ENCODE measurements at places on chromosomes 7 and 10.

GRCh38 chr10:62637249-62638061, 167.1 kb upstream of the ADO start:
- DNase-seq = peak; percentile 26

GRCh38 chr10:80344912-80345311, 11.6 kb downstream of the DYDC1 start:
- no peak for DNase-seq

- DNase-seq = no peak
These were observed 608.9 kb downstream of the CNTNAP2 start for GRCh38 chr7:146725520-146725919.

- no peak for DNase-seq
These were observed 35.5 kb downstream of the ICA1 start for GRCh38 chr7:8226501-8226900.

DNA sequence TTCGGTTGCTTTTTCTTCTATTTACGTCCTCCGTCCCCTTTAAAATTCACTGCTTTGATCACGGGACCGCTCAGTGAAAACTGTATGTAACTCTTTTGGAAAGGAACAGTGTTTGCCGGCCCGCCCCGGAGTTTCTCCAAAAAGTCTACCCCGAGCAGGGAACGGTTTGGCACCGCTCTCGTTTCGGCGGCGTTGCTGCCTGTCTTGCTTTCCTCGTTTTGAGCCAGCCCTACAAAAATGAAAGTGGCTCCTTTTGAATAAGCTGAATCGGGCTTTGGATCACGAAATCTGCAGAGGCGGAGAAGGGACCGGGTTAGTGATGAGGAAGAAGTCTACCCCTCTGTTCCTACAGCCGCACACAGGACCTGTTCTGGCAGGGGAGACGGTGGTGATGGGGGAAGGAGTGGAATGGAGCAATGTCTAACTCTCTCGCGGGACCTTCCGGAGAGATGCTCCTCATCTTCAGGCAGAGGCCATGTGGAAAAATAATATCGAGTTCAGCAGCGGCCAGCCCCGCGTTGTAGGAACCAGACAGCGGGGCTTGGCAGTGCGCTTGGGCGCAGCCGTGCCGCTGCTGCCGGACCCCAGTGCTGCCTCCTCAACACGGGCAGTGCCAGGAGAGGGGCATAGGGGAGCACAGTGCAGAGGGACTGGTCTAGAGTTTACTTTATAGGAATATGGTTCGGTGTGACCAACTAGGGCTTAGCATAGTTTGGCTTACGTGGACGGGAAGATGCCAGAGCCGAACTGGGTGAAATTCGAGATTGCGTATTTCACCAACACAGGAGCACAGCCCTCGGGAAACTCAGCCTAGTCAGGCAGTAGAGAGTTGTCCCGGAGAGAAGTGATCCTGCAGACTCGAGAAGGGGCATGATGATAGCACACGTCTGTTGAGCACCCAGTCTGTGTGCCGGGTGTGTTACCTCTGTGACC, 1.4 kb downstream of the HTRA1 start:
- no peak for DNase-seq

GRCh38 chr7:14606101-14606500, 296.4 kb downstream of the DGKB start:
- DNase-seq = no peak

DNA sequence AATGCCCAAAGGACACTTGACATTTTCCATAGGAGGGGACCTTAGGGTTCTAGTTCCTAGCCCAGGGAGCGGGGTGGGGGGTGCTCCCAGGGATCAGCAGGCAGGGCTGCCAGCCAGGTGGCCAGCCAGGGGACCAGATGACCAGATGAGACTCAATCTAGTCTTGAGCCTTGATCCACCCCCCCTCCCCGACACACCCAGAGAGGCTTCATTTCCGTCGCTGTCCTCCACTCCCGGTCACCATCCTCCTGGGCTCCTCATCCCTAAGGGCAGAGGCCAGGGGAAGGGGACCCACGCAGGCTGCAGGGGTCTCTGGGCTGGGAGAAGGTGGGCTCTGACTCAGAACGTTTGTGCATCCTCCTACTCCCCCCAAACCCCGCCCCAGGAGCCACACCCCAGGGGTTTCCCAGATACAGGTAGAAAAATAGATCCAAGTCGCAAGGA, 1.0 kb downstream of the STX1A start:
- no peak for DNase-seq

DNA sequence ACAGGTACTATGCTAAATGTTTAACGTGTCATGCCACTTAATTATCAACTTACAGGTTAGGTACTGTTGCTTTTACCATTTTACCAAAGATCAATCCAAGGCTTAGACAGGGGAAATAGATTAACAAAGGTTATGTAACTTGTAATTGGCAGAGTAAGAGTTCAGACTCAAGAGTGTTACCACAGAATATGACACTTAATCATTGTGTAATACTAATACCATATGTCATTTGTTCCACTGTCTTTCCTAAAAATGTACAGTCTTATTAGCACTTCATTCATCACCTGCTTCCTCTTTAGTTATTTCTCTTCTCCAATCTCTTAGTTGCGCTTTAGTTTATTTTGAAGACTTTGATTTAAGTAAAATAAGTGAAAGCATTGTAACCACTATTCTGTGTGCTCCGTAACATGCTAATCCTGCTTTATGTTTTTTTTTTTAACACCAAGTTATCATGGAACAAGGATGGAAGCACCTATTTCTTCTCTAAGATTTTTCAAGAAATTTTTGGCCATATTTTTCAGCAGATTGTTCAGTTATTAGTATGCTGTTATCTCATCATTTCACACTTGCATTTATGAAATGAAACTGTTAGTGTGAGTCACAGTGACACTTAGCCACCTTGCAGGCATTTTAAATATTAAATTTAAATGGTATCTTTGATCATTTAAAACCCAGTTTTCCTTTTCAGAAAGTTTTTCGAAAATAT, 197.3 kb downstream of the PHF14 start:
- DNase-seq = no peak

DNA sequence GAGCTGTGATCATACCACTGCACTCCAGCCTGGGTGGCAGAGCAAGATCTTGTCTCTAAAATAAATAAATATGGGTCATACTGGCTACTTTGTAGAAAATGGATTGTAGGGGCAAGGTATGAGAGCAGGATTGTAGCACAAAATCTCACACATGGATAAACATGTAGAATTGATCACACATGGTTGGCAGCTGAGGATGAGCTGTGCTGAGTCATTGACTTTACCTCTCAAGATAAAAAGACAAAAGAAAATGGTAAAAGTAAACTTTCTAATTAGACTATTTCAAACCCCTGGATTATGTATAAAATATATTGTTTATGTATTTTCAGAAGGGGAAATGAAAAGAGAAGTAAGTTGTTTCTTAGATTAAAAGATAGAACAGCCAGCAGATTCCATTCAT, 69.3 kb downstream of the APBB1IP start:
- no peak for DNase-seq

DNA sequence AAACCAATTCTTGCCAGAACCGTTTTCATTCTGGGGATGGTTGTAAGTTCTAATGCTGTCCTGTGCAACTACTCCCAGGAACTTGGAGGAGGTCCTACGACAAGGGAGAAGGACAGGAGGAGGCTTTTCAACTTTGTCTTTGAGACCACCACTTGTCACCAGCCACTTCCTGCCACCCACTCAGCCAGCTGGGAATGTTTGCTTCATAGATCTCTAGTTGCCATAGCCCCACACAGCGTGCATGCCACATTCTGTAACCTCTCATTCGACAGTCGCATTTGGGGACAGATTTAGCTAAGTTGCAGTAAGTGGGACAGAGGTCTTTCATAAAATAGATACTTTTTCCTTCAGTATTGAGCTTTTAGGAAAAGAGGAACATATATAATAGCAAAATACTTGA, 78.0 kb downstream of the TAF3 start:
- DNase-seq = no peak

DNA sequence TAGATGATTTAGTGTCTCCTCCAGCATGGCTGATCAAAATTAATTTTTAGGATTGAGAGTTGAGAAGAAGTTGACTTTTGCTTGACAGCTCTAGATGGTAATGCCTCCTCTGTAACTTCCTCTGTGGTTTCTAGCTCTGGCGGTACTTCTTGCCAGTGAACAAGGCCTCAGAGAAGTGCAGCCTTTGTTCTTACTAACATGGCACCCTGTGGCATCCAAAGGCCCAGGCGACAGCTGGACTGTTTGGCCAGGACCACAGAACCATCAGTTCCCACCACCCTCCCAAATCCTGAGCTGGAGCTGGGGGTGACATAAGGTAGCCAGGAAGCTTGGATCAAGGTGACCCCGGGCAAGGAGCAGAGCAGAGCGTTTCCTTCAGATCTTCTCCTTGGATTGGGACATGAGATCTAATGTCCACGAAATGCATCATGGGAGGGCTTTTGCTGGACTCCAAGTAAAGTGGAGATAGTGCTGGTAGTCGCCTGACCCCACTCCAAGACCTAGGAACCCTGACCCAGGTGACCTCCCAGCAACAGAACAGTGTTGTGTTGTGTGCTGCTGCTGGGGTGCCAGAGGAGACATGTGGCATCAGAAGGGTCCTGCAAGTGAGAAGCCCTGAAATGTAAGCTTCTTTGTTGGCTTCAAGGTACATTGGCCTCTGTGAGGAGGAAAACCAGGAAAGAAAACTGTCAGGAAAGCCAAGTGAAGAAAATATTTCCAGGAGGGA, 41.8 kb downstream of the APBB1IP start:
- DNase-seq = peak; percentile 32

GRCh38 chr7:35437619-35438275, 183.8 kb upstream of the TBX20 start:
- no peak for DNase-seq

DNA sequence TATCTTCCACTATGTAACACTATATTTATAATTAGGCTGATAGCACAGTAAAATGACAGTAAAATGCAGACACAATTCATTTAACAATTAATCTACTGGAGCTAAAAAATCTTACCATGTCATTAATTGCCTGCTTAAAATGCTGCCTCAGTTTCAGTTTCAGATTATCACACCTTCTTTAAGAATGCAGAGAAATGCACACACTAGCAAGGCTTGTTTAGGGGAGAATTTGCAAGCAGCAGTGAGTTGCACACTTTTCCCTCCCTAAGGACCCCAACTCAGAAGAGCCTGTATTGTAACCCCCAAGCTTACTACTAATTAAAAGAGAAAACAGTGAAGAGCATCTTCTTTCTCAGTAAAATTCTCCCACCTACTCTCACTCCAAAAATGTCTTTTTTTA, 79.7 kb upstream of the KCNIP2 start:
- no peak for DNase-seq

- no peak for DNase-seq
These were observed 33.8 kb downstream of the IL15RA start for GRCh38 chr10:5943536-5943935.

GRCh38 chr7:134364619-134365037, 47.9 kb upstream of the SLC35B4 start:
- no peak for DNase-seq

DNA sequence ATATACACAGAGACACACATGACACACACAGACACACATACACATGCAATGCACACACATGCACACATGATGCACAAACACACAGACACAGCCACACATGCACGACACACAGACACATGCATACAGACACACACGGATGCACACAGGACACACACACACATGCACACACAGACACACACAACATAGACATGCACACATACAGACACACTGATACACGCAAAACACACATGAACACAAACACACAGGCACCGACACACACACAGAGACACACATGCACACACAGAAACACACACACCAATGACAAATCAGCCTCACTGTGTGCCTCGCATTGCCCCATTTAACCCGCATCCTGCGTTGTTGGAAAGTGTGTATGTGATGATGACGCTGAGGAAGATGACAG, 232.4 kb downstream of the ADARB2 start:
- DNase-seq = no peak

DNA sequence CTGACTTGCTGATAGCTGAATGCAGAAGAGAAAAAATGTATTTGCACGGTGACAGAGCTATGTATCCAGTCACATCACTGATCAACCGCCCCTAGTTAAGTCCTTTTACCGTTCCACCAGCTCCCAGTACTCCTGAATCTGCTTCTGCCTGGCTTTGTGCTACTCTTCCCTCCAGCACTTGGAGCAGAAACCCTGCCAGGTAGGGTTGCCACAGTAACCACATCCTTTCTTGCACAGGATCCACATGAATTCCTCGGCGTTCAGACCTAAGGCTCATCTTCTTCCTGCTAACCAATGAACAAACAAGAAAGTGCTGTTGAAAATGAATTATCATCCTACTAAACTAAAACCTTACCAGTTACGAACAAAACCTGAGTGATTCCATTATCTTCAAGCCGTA, 52.0 kb upstream of the KCTD7 start:
- DNase-seq = no peak

- DNase-seq = no peak
These were observed 25.1 kb downstream of the PWWP2B start for GRCh38 chr10:132421847-132422751.

DNA sequence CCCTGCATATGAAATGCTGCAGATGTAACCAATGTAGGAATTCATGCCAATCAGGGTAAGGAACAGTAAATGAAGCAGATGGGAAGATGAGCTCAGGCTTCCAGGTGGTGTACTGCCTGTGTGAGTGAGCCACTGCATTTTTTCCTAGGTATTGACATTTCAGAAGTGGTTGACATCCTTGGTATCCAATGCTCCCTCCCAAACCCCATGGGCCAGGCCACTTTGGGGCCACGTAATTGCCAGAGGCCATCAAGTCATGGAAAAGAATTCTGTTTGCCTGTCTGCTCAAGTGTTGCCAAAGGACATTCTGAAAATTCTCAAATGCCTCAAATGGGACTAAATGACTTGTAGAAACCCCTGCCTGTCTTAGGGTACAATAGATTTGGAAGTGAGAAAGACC, 384.6 kb downstream of the GATA3 start:
- DNase-seq = no peak

DNA sequence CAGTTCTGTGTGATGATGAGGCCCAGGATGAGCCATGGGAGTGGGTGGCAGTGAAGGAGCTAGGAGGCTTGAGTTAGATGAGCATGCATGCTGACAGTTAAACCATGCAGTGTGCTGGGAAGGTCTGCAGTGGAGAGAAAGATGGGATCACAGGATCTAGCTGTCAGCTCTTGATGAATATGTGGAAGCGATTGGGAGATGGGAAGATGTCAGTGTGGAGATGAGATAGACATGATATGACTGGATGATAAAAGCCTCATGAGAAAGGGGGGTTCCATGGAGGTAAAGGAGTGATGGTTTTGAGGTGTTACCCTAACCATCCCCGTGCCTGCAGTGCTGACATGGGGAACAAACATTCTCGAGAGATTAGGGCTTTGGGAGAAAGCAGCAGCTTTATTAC, 165.0 kb upstream of the CTBP2 start:
- DNase-seq = no peak

DNA sequence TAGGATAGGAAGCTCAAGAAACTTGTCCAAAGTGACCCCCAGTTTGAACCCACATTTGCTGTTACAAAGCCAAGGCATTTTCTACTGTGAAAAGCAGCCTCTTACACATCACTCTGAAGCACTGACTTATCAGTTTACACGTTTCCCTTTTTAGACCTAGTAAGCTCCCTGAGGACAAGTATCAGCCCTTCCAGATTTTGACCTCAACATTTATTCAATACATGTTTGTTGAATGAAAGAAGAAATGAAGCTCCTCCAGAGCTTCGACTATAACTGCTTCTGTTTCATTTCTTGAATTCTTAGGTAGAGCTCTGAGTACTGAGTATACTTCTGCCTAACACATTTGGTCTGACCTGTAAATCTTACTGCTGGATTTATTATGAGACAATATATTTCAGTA, 2.7 kb downstream of the WASL start:
- DNase-seq = no peak
